ENCODE measurements at places on chromosomes 1 and 21.

DNA sequence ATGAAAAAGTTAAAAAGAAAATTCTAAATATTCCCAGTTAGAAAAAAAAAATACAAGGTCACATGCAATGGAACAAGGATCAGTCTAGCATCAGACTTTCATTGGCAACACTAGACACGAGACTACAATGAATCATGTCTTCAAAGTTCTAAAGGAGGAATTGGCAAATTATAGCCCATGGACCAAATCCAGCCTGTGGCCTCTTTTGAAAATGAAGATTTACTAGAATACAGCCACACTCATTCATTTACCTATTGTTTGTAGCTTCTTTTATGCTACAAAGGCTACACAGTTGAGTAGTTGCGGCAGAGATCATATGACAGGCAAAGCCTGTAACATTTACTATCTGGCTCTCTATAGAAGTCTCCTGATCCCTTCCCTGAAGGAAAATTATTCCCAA, 71.4 kb downstream of the MRPL39 start:
- DNase-seq, result no peak

DNA sequence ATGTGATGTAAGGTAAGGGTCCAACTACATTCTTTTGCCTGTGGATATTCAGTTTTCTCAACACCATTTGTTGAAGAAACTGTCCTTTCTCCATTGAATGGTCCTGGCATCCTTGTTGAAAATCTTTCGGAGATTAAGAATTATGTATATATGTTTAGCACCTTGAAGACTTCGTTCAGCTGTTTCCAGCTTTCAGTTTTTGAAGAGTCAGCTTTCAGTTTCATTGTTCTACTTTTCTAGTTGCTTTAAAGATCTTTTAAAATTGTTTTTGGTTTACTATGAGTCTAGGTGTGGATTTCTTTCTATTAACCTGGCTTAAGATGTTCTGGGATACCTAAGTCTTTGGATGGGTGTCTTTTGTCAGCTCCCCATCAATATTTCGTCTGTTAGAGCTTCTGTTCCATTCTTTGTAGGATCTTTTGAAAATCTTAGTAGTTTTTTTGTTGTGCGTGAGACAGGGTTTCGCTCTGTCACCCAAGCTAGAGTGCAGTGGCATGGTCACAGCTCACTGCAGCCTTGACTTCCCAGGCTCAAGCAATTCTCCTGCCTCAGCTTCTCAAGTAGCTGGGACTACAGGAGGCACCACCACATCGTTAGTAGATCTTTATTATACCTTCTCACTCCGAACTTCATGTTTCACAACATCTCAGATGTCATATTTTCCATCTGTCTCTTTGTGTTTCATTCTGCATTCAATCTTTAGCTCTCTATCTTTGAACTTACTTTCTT, 353.5 kb upstream of the B3GALT2 start:
- DNase-seq, result no peak

GRCh38 chr1:52166996-52167753, 25.3 kb downstream of the ZFYVE9 start:
- DNase-seq, result no peak

- DNase-seq, result peak; percentile 79
Measured at GRCh38 chr21:25385911-25386474, 221.3 kb downstream of the MRPL39 start.

DNA sequence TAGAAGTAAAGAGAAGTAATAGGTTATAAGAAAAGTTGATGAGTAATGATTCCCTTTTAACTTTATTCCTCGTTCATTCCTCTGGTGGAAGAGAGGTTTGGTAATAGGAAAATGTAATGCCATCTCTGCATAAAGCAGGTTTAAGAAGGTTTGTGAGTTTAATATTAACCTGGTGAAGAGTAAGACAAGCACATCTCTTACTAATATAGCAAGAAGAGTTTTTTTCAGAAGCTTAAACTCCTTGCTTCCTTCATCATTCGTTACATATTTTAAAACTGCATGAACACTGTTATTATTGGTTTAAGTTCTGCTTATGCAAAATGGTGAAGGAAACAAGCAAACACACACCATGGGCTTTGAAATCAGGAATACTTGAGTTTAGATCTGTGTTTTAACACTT, 9.2 kb upstream of the PLA2G4A start:
- no peak for DNase-seq

DNA sequence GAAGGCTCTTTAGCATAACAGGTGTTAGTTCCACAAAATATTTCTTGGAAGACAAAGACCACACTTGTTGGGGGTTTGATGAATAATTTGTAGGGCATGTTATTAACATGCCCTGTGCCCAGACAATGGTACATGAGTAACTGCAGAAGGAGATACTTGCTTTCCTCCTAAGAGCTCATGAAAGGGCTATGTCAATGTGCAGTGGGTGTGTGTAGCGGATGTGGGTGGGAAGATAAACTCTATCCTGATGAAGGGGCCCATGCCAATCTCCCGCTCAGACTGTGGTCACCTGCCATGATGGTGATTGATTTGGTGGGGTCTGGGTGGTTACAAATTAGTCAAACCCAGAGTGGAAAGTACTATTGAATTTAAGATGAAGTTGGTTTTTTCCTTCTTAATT, 69.8 kb upstream of the DNAH14 start:
- no peak for DNase-seq

DNA sequence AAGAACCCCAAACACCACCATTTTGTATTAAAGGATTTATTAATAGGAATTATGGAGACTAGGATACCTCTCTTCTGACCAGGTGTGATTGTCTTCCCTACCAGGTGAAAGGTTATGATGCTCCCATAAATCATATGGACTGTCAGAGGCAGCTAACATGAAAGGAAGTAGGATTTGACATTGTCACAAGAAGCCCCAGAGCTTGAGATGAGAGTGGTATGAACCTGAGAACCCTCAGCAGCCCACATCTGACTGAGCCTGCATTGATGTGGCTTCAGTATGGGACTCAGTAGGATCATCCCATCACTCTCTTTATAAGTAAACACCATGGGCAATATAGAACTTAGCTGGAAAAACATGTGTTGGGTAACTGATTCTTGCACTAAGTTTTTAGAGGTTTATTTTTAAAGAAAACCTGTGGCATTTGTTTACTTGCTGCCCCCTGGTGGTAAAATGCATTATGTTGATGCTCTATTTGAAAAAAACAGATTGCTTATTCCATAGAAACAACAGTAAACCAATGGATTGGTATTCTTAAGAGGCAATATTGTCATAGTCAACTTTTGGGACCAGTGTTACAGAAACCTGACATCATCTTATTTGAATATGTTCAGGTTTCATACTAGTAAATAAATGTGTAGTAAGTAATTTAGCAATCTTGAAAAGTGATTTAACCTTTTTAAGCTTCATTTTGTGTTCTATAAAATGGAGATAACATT, 16.6 kb upstream of the CACYBP start:
- no peak for DNase-seq

- DNase-seq, result peak; percentile 67
Measured at GRCh38 chr1:206734499-206735142, 36.0 kb upstream of the IL19 start.

DNA sequence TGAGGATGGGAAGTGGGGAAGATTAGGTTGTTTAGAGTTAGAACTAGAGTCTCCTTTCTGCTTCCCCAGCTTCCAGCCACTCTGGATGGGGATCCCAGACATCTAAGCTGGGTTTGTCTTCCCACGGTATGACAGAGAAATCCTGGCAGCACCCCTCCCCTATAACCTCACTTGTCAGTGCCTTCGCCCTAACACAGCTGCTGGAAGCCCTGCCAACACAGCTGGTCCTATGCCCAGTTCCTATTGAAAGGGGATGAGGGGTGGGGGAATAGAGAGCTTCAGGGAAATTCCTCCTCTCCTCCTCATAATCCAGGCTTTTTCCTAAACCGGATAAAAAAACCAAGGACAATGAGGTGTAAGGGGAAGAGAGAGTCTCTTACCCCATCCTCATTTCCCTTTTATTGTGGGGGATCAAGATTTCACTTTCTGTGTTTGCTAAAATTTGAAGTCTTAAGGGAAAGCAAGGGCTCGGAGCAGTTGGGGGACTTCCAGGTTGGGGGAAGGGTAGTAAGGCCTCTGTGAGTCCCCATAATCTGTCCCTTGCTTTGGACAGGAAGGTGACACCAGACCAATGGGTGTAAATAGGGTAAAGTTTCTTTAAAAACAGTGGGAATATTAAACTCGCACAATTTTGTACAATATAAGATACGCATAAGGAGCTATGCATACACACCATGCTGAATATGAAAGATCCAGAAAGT, 590 bp downstream of the TMOD4 start:
- no peak for DNase-seq

- peak; percentile 86 for DNase-seq
Measured at GRCh38 chr1:28877132-28877781, 37.1 kb upstream of the EPB41 start.

- no peak for DNase-seq
Measured at GRCh38 chr1:176786274-176786673, 323.3 kb downstream of the PAPPA2 start.

DNA sequence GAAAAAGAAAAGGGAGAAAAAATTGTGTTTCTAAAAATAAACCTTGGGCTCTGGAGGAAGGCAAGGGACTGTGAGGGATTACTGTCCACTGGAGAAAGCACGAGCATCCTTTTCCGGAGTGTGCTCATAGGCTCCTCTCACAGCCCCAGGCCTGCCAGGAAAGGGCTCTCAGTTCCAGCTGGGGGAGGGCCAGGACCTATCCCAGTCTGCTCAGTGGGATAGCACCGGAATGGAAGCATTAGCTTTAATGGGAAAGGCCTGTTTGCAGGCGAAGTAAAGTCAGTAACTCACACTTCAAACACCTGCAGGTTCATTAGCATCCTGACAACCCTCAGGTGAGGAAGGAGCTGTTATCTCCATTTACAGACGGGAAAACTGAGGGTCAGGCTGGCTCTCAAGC, 113.9 kb upstream of the USP24 start:
- no peak for DNase-seq

GRCh38 chr1:87398641-87399040, 70.0 kb downstream of the LMO4 start:
- no peak for DNase-seq

- DNase-seq, result no peak
Measured at GRCh38 chr1:72662918-72663317, 380.6 kb upstream of the NEGR1 start.

GRCh38 chr1:115246526-115246925, 91.5 kb downstream of the NGF start:
- no peak for DNase-seq

- no peak for DNase-seq
Measured at GRCh38 chr1:181043025-181043888, 9.5 kb downstream of the MR1 start.

DNA sequence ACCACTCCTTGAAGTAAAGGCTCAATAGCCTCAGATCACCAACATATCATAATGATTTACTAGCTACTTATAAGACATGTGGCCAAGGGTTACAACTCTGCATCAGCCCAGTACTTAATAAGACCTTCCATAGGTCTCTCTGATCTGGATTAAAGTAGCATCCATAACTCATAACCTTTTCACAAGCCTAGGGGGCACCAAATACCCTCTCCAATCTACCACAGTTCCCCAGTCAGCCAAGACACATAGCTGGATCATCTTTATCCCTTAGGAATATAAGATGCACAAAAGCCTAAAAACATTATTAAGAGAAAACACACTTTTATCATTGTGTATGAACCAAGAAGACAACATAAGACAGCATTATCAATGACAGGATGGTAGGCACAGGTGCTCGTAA, 22.1 kb downstream of the SSX2IP start:
- DNase-seq, result no peak

- DNase-seq, result no peak
Measured at GRCh38 chr1:116908820-116909511, 750 bp upstream of the PTGFRN start.

DNA sequence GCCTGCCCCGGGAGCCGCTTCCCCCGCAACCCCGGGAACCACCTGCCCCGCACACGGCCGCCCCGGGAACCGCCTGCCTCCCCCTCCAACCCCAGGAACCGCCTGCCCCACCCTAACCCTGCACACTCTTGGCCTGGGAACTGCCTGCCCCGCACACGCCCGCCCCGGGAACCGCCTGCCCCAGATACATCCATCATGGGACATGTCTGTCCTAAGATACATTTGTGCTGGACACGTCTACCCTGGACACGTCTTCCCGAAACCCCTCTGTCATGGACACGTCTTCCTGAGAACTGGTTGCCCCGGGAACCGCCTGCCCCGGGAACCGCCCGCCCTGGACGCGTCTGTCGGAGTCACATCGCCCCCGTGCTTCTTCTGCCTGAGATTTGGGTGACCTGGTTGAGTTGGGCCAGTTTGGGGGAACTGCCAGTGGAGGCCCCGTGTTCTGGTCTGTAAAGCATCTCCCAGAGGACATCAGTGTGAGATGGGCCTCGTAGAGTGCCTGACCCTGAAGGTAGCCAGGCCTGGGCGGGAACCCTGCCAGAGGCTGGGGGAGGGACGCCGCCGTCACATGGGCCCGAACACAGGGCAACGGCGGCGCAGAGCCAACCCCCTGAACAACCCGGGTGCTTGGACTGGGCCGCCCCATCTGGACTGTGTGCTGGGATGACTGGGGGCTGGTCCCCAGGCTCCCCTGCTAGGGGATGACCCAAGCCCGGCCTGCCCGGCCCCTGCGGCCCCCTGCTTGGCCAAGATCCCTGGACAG, 3.6 kb downstream of the PERM1 start:
- DNase-seq, result no peak

DNA sequence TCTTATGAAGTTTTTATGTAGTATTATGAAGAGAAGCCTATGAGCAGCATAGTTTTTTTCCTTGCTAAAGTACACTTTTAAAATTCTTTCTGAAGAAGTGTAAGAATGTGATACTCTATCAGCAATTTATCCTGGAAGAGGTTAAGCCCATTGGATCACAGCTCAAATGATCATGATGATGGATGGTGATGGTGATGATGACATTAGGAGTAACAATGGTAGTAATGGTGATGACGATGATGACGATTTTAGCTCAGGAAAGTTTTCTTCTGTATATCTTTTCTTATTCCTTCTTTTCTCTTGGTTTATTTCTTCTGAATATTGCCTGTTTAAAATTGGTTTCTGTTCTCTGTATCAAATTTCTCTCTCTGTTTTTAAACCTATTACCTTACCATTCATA, 262.9 kb upstream of the DUSP10 start:
- no peak for DNase-seq

- no peak for DNase-seq
Measured at GRCh38 chr21:17002594-17003257, 510.1 kb upstream of the CXADR start.

Data from body of pancreas (tissue), 4 donors.